ENCODE measurements at places on chromosomes 3 and 15.

- no peak for DNase-seq
Observed at GRCh38 chr15:30940359-30940758, 36.6 kb downstream of the FAN1 start.

GRCh38 chr15:66952756-66953522 is 112.5 kb upstream of the SMAD3 start:
- no peak for DNase-seq

GRCh38 chr3:38907426-38907825 is 91.4 kb upstream of the SCN10A start:
- DNase-seq, result no peak

- no peak for DNase-seq
Observed at GRCh38 chr15:68414206-68414555, 17.8 kb downstream of the ITGA11 start.

DNA sequence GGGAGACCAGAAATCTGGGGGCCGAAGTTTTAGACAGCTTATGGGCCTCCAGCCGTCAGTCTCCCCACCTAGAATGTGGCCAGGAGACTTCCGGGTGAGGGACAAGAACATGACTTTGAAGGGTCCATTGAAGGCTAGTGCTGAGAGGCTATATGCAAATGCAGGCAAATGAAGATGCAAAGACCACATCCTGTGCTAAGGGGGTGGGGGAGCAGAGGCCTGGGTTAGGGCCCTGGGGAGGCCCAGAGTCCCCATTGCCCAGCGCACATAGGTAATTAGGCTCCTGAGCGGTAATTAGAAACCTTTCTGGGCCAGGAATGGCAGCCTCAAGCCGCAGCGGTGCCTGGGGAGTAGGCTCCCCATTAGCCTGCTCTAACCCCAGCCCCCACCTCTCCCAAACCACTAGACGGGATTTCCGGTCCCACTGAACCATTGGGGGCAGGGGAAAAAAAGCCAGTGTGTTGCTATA is 6.8 kb downstream of the CSK start:
- DNase-seq, result peak; percentile 84

DNA sequence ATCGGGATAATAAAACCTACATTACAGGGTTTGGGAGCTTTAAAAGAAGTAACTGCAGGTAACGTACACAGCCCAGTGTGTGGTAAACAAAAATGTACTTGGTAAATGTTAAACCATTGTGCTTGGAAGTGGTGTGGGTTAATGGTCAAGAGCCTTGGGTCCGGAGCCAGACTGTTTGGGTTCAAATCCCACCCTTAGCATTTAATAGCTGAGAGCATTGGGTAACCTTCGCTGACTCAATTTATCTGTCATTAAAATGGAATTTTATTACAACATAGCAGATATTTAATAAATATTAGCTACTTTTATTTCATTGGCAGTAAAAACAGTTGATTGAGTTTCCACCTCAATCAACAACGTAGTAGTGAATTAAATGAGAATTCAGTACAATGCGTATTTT is 1.5 kb downstream of the FSTL1 start:
- DNase-seq, result no peak

- no peak for DNase-seq
Observed at GRCh38 chr3:80055306-80055705, 287.5 kb upstream of the ROBO1 start.

- no peak for DNase-seq
Observed at GRCh38 chr3:160837394-160837980, 81.5 kb downstream of the PPM1L start.

- no peak for DNase-seq
Observed at GRCh38 chr15:64048781-64049460, 2.6 kb upstream of the DAPK2 start.

DNA sequence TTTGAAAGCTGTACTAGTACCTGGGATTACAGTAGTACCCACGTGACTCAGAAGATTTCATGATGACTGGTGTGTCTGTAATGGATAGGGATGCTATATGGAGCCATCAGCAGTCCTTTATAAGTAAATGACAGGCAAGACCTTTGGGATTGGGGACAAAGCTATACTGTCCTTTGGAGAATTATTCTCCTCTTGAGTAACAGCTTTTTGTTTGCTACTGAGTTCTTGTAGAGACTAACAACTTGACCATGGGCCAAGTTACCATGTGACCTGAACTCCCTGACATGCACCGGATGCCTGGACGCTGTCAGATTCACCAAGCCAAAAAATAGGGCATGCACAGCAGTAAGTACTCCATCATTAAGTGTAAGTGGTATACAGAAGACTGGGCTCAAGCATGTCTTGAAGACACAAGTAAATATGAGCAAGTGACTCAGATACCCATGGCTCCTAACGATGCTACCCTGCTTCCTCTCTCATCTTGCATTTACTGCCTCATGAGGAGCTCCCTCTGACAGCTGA is 12.9 kb downstream of the SEC11A start:
- no peak for DNase-seq

- DNase-seq, result no peak
Observed at GRCh38 chr3:70360979-70361760, 48.7 kb upstream of the MDFIC2 start.
